ENCODE measurements at places on chromosomes 7 and 10.

GRCh38 chr7:18475488-18475887 lies 20.1 kb upstream of the HDAC9 start:
- DNase-seq, result no peak

GRCh38 chr10:51651063-51651462 lies 48.3 kb downstream of the CSTF2T start:
- DNase-seq, result no peak

GRCh38 chr7:27663989-27664331 lies 1.3 kb upstream of the HIBADH start:
- DNase-seq, result no peak

GRCh38 chr7:77684030-77684429 lies 12.2 kb upstream of the RSBN1L start:
- no peak for DNase-seq

- no peak for DNase-seq
Measured at GRCh38 chr10:74163319-74164068, 12.5 kb downstream of the ADK start.

DNA sequence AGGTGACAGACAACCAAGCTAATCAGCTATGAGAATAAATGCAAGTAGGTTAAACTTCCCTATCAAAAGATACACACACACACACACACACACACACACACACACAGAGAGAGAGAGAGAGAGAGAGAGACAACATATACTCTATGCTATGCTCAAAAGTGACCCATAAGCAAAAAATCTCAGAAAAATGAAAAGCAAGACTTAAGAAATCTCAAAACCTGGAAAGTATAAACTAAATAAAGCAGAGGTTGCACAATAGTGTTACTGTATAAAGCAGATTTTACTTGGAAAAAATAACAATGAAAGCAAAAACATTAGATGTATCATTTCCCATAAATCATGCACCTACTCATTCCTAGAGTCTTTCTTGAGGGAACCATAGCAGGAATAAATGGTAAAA lies 221.5 kb downstream of the INHBA start:
- DNase-seq, result no peak

- DNase-seq, result no peak
Measured at GRCh38 chr7:31487071-31487470, 26.8 kb upstream of the ITPRID1 start.

- no peak for DNase-seq
Measured at GRCh38 chr10:72784551-72785351, 92.8 kb downstream of the MCU start.

DNA sequence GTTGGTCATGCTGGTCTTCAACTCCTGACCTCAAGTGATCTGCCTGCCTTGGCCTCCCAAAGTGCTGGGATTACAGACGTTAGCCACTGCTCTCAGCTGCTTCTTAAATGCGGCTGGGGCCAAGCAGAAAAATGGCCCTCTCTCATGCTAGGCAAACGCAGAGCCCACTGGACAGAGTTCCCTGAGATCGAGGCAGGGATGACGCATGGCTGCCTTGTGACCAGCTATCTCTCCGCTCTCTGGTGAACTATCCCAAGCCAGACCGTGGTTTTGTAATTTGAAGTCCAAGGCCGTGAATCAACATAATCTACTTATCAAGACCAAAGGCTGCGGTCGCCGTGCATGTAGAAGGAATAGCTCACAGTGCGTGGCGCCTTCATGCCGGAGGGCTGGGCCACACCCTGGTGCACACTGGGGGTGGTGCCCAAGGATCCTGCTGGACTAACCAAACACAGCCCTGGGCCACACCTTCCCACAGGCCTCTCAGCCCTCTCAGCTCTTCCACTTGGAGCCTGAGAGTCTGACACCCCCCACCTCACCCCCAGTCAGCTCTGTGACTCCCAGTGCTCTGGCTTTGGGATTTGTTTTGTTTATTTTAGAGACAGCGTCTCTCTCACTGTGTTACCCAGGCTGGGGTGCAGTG lies 88.1 kb upstream of the CUX1 start:
- no peak for DNase-seq

DNA sequence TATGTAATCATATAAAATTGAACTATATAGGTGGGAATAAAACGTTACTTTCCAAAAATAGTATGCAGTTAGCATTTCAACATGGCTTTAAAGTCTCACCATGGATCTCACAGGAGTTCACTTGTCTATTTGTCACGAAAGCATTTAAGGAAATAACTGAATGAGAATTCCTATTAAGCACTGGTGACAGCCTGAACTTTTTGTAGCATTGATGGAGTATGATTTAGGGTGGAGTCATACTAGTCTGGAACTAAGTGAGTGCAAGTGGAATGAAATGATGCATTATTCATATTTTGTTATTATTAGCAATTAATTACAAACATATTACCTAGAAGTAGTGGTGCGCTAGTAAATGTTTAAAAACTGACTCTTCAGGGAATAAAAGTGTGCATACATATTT lies 26.0 kb upstream of the HIBADH start:
- DNase-seq, result no peak
